Cerebellum (tissue), 4 donors: ENCODE measurements at places on chromosomes 6 and 20. TPM values are rescaled to one million over a fixed set of nuclear protein-coding genes. Genes with fewer than 3 reads are reported as not detected.

The HLA-DRB1 gene
- 0.73 TPM for total RNA-seq

The PPP1R14C gene
- total RNA-seq = 30.2 TPM

The TMEM14C gene
- 39.8 TPM for total RNA-seq

The SLC22A1 gene
- 0.91 TPM for total RNA-seq

The MAS1 gene
- total RNA-seq = 0.09 TPM

The ULBP2 gene
- total RNA-seq = 3.2 TPM

The BMP5 gene
- total RNA-seq = 17.4 TPM

The PSMF1 gene
- total RNA-seq = 29.3 TPM

The ABHD16A gene
- total RNA-seq = 49.5 TPM

The OPN5 gene
- total RNA-seq = not detected

The SMPDL3A gene
- 11.3 TPM for total RNA-seq

The TPD52L1 gene
- total RNA-seq = 6.7 TPM

The TMEM244 gene
- total RNA-seq = not detected

The SCRT2 gene
- total RNA-seq = 2.9 TPM

The RPP21 gene
- total RNA-seq = 12.6 TPM

The KCNQ5 gene
- total RNA-seq = 4.1 TPM

The TSBP1 gene
- not detected for total RNA-seq

The KCNK15 gene
- 0.27 TPM for total RNA-seq

The C6orf163 gene
- 12.3 TPM for total RNA-seq
